ENCODE measurements at places on chromosomes 3 and 15.
A peak's percentile ranks its signal among the peaks of the same experiment; 100 is the strongest.

DNA sequence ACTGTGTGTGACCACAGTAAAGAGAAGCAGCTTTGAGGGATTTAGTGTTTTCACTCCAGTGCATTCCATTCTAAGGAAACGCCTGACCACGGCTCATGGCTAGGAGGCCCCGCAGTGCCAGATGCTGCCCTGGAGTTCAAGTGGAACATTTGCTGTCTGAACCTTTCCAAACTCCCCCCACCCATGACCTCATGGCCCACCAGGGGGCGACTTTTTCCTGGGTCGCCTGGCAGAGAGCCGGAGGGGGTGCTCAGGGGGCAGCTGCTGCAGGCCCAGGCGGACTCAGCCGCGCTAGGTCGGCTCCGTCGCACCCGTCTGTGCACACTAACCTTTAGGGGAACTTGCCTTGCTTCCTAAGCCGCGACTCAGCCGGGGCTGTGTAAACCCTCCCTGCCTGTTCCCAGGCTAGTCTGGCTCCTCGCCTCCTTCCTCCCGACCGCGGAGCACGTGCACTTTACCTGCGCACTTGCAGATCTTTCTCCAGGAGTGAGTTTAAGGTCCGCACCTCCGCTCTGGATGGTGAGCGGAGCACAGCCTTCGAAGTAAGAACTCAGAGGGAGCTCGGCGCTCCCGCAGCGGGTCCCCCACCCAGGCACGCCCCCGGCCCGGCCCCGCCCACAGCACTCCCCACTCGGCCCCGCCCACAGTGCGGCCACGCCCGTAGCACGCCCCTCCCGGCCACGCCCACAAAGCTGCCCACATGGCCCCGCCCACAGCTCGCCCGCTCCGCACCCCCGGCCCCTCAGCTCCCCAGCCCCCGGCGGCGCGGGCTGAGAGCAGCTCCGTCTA is at the start of gene OCA2:
TSS of gene OCA2 (minus strand) at position 550 of the 789 bp plus-strand sequence. CDS start 17,441 bp downstream, outside the sequence.
- peak; percentile 17 for DNase-seq

DNA sequence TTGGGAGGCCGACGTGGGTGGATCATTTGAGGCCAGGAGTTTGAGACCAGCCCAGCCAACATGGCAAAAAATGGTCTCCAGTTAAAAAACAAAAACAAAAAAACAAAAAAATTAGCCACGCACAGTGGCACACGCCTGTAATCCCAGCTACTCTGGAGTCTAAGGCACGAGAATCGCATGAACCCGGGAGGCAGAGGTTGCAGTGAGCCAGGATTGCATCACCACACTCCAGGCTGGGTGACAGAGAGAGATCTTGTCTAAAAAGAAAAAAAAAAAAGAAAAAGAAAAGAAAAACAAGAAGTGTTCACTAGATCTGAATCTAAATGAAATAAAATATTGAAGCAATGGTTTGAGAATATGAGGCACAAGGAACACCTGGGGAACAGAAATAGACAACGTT is 36.7 kb downstream of the SLC9A9 start:
- no peak for DNase-seq

DNA sequence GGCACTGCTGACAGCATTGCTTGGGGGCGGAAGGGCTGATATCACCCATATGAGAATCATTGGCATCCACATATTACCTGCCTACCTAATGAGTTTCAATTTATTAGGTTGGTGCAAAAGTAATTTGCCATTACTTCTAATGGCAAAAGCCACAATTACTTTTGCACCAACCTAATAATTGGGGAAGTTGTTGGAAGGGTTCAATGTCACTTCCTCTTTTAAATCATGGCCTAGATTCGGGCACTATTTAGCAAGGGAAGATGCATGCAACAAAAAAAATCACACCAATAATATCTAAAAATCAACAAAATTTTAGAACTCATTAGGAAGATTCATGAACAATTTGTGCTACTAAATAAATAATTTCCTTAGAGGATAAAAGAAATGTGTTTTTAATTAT is 56.0 kb upstream of the AGTR1 start:
- DNase-seq, result no peak

DNA sequence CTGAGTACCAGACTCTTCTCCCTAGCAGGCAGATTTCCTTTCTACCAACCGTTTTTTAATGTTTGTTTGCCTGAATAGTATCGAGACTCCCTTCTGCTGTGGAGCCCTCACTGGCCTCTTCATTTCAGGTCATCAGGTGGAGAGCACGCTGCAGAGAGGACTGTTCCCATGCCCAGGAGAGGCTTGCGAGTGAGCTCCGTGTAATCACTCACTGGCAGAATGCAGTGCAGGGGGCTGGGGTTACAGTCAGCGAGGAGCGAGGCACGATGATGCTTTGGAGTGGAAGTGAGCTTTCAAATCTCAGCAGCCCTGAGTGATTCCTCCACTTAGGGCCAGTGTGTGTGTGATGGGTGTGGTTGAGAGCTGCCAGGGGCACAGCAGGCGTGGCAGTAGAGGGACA is 385.2 kb downstream of the SHQ1 start:
- DNase-seq, result no peak

- DNase-seq, result no peak
Measured at GRCh38 chr15:39400821-39401550, 179.9 kb upstream of the THBS1 start.

GRCh38 chr3:84136425-84136824 is 822.4 kb upstream of the CADM2 start:
- no peak for DNase-seq

GRCh38 chr15:23912191-23912590 is 225.1 kb upstream of the NDN start:
- no peak for DNase-seq

GRCh38 chr3:132220986-132221385 is 96.2 kb upstream of the ACP3 start:
- no peak for DNase-seq

DNA sequence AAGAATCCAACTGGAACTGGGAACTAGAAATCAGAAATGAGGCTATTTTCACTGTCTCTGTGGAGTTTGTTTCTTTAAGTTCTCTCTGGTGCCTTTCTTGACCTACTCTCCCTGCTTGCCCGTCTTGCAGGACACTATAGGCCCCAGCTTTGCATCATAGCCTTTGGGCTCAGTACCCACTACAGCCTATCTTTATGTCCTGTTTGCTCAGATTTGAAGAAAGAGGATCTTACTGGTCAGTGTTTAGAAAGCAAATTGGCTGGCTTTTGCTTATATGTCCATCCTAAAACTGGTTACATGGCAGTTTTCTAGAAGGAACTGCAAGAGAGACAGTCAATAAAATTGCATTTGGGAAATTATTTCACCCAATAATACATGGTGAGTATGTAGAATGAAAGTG is 231.8 kb upstream of the TBL1XR1 start:
- DNase-seq, result no peak

- no peak for DNase-seq
Measured at GRCh38 chr3:72440491-72440890, 407.8 kb downstream of the SHQ1 start.

GRCh38 chr3:15510493-15510892 is 11.0 kb downstream of the COLQ start:
- DNase-seq, result no peak

- no peak for DNase-seq
Measured at GRCh38 chr3:32384938-32385337, 6.7 kb upstream of the CMTM7 start.

GRCh38 chr3:195139876-195140240 is 131.1 kb downstream of the XXYLT1 start:
- DNase-seq, result no peak

- no peak for DNase-seq
Measured at GRCh38 chr3:50444782-50445181, 58.7 kb downstream of the CACNA2D2 start.

- no peak for DNase-seq
Measured at GRCh38 chr3:16402451-16402850, 111.0 kb downstream of the RFTN1 start.

DNA sequence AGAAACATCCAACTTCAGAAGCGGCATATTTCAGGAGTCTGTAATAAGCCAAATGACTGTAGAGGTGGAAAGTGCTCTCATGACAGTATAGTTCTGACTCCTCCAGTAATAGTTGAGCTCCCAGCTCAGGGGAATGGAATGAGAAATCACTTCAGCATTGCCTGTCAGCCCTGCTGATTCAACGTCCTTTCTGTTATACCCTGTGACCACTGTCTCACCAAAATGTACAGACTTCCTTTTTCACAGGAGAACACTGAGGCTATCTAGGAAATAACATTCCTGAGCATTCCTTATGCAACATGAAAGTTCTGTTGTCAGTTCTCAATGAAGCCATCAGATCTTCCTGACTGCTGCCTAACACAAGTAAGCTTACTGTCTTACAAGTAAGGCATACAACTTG is 284.5 kb upstream of the MME start:
- DNase-seq, result peak; percentile 91

- no peak for DNase-seq
Measured at GRCh38 chr3:178117641-178118040, 418.6 kb upstream of the KCNMB2 start.

GRCh38 chr15:22888120-22888859 is 49.8 kb downstream of the NIPA2 start:
- peak; percentile 81 for DNase-seq

Measured in GM04503 (cell line).